ENCODE measurements at places on chromosomes 5 and 9. TPM values are rescaled to one million over a fixed set of nuclear protein-coding genes. Genes with fewer than 3 reads are reported as not detected.

The CD14 gene
- 0.69 TPM for polyA plus RNA-seq

DNA sequence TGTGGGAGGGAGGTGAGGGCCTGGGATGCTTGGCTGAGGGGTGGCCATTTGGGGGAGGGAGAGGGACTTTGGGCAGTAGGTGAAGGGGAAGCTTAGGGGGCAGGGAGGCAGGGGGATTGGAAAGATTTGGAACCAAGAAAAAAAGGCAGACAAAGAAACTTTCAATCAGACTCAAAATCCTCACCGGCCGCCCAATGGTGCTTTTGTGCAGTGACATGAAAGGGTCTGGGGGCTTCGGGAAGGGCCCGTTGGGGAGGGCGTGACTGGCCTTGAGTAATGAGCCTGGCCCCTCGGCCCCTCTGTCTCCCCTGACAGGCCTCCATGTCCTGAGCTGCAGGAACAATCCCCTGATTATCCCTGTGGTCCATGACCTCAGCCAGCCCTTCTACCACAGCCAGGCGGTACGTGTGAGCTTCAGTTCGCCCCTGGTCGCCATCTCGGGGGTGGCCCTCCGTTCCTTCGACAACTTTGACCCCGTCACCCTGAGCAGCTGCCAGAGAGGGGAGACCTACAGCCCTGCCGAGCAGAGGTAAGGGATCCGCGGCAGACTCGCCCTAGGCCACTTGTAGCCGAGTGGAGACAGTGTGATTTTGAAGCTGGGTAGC lies 181.1 kb downstream of the PAPPA start:
- DNase-seq = no peak

- no peak for DNase-seq
Measured at GRCh38 chr9:122036988-122037387, 56.1 kb downstream of the TTLL11 start.

DNA sequence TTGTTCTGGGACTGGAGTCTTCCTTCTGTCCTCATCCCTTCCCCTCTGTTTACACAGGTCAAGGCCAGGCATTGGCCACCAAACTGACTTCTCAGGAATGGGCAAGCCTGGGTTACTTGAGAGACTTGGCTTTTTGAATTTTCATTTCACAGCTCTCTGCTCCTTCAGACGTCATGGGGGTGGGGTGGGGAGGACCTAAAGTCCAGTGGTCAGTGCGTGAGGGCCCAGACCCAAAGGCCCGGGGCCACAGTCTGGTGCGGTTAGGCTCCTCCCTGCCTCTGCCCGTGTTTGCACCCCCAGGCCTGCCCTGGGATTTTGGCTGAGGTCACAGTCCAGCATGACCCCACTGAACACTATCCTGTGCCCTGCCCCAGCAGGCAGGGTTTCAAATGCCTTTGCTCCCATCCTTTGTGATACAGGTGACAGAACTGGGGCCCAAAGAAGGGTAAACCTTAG lies 4.1 kb upstream of the CXXC5 start:
- DNase-seq = no peak

The GRXCR2 gene
- not detected for polyA plus RNA-seq

DNA sequence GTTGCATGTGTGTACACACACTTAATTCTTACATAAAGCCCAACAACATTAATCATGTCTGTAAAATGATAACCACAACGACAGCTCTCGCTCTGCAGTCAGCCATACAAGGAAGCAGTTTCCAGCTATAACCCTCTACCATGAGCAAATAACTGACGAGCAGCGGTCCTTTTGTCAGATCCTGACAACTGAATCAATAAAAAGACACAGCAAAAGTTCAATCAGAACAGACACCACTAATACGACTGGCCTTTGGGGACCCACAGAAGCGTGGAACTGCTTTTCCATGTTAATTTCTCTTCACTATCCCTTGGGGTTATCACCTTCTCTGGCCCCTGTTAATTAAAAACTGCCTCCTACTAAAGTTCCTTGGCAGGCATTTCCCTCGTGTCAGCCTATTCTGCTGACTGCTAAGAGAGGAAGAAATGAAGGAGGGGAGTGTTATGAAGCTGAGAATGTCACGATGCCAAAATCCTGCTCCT lies 722.8 kb upstream of the GRAMD2B start:
- no peak for DNase-seq

GRCh38 chr5:119515192-119515591 lies 62.9 kb downstream of the HSD17B4 start:
- no peak for DNase-seq

The AJM1 gene
- polyA plus RNA-seq = 1.0 TPM

DNA sequence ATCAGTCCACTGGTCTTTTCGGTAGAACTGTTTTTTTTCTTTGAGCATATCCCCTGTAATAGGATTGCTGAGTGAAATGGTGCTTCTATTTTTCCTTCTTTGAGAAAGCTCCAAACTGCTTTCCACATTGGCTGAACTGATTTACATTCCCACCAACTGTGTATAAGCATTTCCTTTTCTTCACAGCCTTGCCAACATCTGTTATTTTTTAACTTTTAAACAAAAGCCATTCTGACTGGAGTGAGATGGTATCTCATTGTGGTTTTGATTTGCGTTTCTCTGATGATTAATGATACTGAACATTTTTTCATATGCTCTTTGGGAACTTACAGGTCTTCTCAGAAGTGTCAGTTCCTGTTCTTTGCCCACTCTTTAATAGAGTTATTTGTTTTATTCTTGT lies 764.7 kb downstream of the MTRR start:
- DNase-seq = peak; percentile 6

The GPR150 gene
- 0.25 TPM for polyA plus RNA-seq

- DNase-seq = no peak
Measured at GRCh38 chr5:127650649-127651048, 1.8 kb downstream of the CTXN3 start.

DNA sequence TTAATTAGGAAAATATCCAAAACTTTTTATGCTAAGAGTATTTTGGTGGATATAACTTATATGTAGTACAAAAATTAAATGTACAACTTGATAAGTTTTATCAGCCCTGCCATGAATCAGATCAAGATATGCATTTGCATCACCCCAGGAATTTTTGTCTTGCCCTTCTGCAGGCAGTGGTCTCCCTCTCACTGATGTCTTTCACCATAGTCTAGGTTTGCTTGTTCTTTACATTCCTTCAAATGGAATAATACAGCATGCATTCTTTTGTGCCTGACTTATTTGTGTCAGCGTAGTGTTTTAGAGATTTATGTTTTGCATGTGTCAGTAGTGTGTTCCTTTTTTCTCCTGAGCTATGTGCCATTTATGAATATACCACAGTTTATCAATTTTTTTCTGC lies 36.4 kb downstream of the RNF180 start:
- no peak for DNase-seq

GRCh38 chr5:177429248-177430040 lies 3.0 kb downstream of the GRK6 start:
- DNase-seq = no peak

GRCh38 chr9:92482329-92482728 lies at the start of gene ASPN:
Gene ASPN (minus strand): TSS chr9:92482506.
- peak; percentile 65 for DNase-seq

Measured in BJ (cell line).